ENCODE measurements at places on chromosomes 16 and 17.

- DNase-seq: no peak
These were observed 31.2 kb downstream of the PIMREG start for GRCh38 chr17:6475411-6475810.

GRCh38 chr17:9241371-9241712 is 220.0 kb downstream of the NTN1 start:
- DNase-seq: no peak

DNA sequence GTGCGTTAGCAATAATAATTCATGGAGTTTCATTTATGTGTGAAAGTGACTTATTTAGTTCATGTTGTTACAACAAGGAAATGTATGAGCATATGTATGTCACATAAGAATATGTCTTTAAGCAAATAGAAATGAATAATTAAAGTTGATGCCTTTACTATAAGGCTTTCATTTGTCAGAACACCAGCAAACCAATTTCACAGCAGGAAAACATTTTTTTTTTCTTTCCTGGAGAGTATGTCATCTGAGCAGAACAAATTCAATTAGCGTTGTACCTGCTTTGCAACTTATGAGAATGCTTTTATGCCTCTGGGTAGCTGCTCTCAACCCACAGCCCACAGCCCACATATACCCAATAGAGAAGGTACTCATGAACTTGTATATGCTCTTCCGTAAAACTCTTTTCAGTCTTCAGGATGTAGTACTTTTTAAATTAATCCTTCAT is 26.3 kb upstream of the APOH start:
- no peak for DNase-seq

DNA sequence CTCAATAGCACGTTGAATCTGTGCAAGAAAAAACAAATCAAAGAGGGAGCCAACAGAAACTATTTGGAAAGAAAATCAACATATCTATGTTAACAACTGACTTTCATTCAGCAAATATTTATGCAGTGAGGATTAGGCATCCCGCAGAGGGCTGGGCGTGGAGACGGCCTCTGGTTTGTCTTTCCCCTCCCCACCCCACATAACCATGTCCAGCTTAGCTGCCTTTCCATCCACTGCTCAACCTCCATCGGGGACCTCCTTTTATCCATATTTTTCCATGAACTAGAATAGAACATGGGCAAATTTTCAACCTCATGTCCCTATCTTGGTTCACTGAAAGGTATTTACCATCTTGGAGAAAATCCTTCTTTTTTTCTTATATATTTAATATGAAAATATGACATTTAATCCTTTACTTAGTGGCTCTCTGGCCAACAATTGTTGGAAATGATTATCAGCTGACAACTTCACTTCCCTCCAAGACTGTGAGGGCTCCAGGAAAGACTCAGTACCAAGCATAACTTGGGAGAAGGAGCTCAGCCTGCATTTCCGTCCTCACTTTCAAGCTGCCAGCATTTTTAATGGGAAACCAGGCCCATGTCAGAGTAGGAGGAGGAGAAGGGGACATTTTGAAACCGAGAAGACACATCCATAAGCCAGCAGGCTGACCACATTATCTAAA is 462.6 kb upstream of the MAF start:
- no peak for DNase-seq

GRCh38 chr16:2529961-2530628 is 1.1 kb downstream of the CEMP1 start:
- no peak for DNase-seq

DNA sequence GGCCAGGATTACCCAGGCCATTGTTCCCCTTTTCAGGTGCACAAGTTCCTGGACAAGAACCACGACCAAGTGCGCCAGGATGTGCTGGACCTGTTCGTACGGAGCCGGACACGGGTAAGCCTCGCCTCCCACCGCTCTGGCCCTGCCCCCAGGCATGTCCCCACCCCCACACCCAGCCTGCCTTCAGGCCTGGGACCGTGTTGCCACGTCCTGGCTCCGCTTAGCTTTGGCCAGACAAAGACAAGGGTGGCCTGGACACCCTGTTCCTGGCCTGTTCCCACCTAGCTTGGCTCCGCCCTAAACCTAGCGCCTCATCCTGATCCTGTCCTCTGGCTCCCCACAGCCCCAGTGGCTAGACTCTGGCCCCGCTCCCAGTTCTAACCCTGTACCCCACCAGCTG is 30.9 kb downstream of the MYO15A start:
- no peak for DNase-seq

GRCh38 chr16:56259425-56259779 is 68.1 kb downstream of the GNAO1 start:
- no peak for DNase-seq

GRCh38 chr17:63019138-63019873 is 53.3 kb downstream of the TANC2 start:
- no peak for DNase-seq

GRCh38 chr16:66600477-66600876 is 4.0 kb upstream of the CMTM3 start:
- no peak for DNase-seq

Measured in NCI-H1436 treated with DMSO at 0.1 percent for 48 hours (cell line).